GOT3 (cell line): ENCODE measurements at places on chromosomes 5 and 9.

- no peak for DNase-seq
Measured at GRCh38 chr5:163309914-163310313, 127.5 kb upstream of the CCNG1 start.

GRCh38 chr9:133389562-133389961 lies 13.4 kb downstream of the STKLD1 start:
- no peak for DNase-seq

GRCh38 chr5:50325237-50325832 lies 115.8 kb downstream of the EMB start:
- no peak for DNase-seq

- DNase-seq: no peak
Measured at GRCh38 chr5:126544087-126544740, 50.8 kb downstream of the ALDH7A1 start.

- no peak for DNase-seq
Measured at GRCh38 chr5:172172912-172173563, 15.0 kb downstream of the STK10 start.

- no peak for DNase-seq
Measured at GRCh38 chr5:132433141-132433540, 57.4 kb downstream of the IRF1 start.

DNA sequence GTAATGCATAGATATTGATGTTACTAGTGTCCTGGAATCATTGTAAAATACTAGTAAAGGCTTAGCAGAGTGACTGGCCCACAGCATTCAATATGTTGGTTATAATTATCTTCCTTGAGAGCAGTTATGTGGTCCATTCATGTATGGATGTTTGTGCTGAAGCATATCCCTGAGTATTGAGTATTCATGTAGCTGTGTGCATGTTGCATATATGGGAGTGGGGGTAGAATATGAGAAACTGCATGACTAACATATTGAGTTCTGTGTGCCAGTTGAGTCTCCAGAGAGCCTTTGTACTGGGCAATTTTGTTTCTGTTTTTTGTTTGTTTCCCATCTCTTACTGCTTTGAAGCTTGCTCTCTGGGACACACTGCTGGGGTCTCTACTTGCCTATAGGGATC lies 222.7 kb upstream of the TRIM32 start:
- DNase-seq: no peak

- DNase-seq: no peak
Measured at GRCh38 chr9:12775679-12776512, 1.1 kb downstream of the LURAP1L start.

GRCh38 chr9:124222918-124223720 lies 34.6 kb upstream of the NEK6 start:
- DNase-seq: no peak

DNA sequence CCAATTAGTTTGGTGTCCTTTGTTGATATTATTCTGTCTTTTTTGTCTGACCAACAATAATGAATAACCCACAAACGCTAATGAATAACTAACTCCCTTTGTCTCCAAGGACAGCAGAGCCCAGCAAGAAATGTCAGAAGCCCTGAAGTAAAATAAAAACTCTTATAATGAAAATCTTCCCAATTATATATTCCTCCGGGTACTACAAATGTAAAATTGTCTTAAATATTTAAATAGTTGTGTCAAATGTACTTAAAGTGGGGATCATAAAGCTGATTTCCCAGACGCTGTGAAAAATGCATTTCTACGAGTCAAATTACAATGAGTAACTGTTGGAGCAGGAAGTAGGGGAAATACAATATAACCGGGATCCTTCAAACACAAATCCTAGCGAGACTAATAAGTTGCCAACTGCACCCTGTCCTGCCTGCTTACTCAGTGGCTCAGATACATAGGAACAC lies 22.3 kb downstream of the GLIS3 start:
- DNase-seq: no peak

DNA sequence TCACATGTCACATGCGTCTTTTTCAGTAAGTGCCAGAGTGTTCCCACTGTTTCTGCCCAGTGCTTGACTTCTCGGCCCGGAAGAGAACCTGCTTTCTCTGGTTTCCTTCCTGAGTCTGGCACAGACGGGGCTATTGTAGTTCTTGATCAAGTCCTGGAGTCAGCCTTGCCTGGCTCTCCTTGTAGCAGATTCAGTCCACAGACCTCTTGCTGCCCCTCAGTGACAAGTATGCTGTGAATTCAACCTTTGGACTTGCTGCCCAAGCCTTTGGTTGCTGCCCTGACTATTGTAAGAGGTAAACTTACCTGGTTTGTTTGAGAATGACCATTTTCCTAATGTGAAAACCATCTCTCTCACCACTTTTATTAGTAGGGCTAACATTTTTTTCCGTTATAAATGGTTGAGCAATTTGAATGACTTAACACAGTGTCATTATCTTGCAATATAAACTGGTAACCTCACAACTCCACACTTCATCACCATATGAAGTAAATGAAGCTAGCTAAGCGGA lies 24.7 kb downstream of the ZBTB34 start:
- no peak for DNase-seq

DNA sequence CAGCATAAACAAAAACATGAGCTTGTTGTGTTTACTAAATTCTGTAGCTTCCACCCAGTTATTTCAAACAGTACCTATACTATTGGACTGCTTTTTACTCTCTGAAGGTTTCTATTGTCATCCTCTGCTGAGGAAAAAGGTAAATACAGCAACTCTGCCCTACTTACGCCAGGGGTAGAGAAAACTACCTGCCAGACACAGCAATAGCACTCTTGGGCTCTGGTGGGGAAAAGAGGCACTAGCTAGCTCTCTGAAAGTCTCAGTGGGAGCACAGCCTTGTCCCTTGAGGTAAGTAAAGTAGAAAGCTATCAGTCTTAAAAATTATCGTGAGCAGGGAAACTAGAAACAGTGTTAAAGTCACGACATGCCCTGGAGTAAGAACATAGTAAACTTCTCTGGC lies 3.7 kb downstream of the HCN1 start:
- no peak for DNase-seq

DNA sequence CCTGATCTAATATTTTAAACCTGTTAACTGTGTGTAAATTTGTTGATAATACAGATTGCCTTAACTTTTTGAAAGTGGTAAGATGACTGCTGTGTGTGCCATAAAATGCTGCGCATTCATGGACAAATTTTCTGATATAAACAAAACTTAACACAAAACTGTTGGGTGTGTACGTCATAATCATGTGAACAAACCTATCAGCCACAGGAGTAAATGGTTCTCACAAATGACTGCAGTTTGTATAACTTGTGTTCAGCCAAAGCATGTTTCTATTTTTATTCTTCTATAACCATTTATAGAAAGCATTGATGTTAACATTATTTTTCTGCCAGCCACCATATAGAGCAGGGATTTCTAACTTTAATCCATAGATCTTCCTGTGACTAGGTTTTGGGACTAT lies 21.5 kb downstream of the CAMK4 start:
- DNase-seq: no peak

- DNase-seq: no peak
Measured at GRCh38 chr5:90384389-90384788, 25.2 kb downstream of the CETN3 start.

- no peak for DNase-seq
Measured at GRCh38 chr9:80156756-80157472, 585.1 kb downstream of the TLE4 start.

DNA sequence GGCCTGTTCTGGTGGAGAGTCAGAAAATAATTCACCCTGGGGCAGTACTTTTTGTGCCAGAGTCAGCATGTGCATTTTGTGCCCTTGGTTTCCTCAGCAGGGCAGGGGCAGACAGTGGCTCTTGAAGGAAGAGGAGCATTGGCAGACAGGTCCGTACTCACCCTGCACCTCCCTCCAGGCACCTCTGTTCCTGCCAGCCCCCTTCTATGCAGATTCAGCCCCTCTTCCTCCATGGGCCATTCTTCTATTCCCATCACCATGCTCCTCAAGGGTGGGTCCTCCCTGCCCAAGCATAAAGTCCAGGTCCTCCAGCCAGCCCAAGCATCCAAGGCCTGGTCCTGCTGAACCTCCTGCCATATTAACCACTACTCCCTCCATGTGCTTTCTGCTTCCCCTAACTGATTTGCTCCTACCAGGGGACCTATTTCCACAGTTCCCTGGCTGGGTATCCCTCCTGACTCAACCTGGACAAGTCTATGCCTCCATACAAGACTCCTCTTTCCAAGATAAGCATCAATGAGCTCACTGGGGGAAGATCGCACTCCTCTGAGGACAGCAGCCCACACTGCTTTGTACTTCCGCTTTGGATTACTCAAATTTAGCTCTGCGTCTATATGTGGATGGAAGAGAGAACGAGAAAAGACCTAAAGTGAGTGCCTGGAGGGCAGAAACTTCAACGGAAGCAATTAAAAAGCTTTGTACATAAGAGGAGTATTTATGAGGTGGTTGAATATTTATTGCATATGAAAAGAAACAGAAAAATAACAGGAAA lies 9.3 kb upstream of the ACSL6 start:
- no peak for DNase-seq
